ENCODE measurements at places on chromosomes 16 and 17. TPM values are rescaled to one million over a fixed set of nuclear protein-coding genes. Genes with fewer than 3 reads are reported as not detected.

The COQ9 gene
- total RNA-seq, result 46.8 TPM

The OR1F1 gene
- total RNA-seq, result not detected

The ABCA10 gene
- 2.5 TPM for total RNA-seq

The VTN gene
- total RNA-seq, result 7.8 TPM

The MFAP4 gene
- 96.4 TPM for total RNA-seq

Data from omental fat pad (tissue), 4 donors.